ENCODE measurements at places on chromosomes 2 and 18.

- no peak overlapping the region for H3K4me3 ChIP-seq
- no peak overlapping the region for H3K27ac ChIP-seq
- no peaks in the 10 kb centered on the region for H3K36me3 ChIP-seq
- DNase-seq = no peak
- no peaks in the 10 kb centered on the region for H3K4me1 ChIP-seq
These were observed 844.9 kb downstream of the CPS1 start for GRCh38 chr2:211401328-211401727.

- no peaks in the 10 kb centered on the region for H3K4me1 ChIP-seq
- H3K4me3 ChIP-seq = no peak overlapping the region
- no peak for DNase-seq
- no peak overlapping the region for H3K27ac ChIP-seq
- no peaks in the 10 kb centered on the region for H3K36me3 ChIP-seq
These were observed 1.0 kb upstream of the GPR35 start for GRCh38 chr2:240624011-240624949.

GRCh38 chr18:28147674-28148171, 29.2 kb downstream of the CDH2 start:
- H3K27me3 ChIP-seq = no peaks in the 10 kb centered on the region
- H3K4me1 ChIP-seq = peaks cover 17% of the 10 kb centered on the region
- no peak overlapping the region for H3K4me3 ChIP-seq
- no peak overlapping the region for H3K27ac ChIP-seq

GRCh38 chr2:169977530-169977929, 150.3 kb downstream of the UBR3 start:
- no peak overlapping the region for H3K4me3 ChIP-seq
- no peaks in the 10 kb centered on the region for H3K27me3 ChIP-seq
- H3K27ac ChIP-seq = no peak overlapping the region
- H3K4me1 ChIP-seq = peaks cover 8% of the 10 kb centered on the region

- no peaks in the 10 kb centered on the region for H3K36me3 ChIP-seq
- no peak overlapping the region for H3K27ac ChIP-seq
- no peak for DNase-seq
- no peak overlapping the region for H3K4me3 ChIP-seq
- H3K27me3 ChIP-seq = no peaks in the 10 kb centered on the region
- peaks cover 4% of the 10 kb centered on the region for H3K4me1 ChIP-seq
These were observed 9.4 kb downstream of the ZNF24 start for GRCh38 chr18:35334821-35335220.

GRCh38 chr2:27795868-27796277, 24.4 kb downstream of the MRPL33 start:
- H3K27me3 ChIP-seq = no peaks in the 10 kb centered on the region
- peaks cover 8% of the 10 kb centered on the region for H3K4me1 ChIP-seq
- peak overlapping the region; percentile 81 for H3K27ac ChIP-seq
- no peak overlapping the region for H3K4me3 ChIP-seq
- no peaks in the 10 kb centered on the region for H3K36me3 ChIP-seq

DNA sequence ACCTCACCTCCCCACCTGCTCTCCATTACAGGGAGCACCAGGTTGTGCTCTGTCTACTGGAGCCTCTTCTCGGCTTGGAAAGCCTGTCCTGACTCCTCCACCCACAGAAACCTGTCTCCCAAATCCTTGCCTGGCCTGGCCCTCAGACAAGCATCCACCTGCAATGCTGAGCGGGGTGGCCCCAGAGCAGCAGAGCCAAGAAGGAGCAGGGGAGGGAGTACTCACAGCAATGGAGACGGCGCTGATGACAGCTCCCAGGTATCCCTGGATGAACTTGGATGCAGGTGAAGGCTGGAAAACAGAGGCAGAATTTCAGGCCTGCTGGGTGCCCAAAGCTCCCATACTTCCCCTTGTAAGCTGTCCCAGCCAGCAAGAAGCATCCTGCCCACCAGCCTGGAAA, 72.8 kb downstream of the SFXN5 start:
- no peaks in the 10 kb centered on the region for H3K27me3 ChIP-seq
- no peak overlapping the region for H3K4me3 ChIP-seq
- DNase-seq = no peak
- H3K4me1 ChIP-seq = no peaks in the 10 kb centered on the region
- H3K27ac ChIP-seq = no peak overlapping the region

DNA sequence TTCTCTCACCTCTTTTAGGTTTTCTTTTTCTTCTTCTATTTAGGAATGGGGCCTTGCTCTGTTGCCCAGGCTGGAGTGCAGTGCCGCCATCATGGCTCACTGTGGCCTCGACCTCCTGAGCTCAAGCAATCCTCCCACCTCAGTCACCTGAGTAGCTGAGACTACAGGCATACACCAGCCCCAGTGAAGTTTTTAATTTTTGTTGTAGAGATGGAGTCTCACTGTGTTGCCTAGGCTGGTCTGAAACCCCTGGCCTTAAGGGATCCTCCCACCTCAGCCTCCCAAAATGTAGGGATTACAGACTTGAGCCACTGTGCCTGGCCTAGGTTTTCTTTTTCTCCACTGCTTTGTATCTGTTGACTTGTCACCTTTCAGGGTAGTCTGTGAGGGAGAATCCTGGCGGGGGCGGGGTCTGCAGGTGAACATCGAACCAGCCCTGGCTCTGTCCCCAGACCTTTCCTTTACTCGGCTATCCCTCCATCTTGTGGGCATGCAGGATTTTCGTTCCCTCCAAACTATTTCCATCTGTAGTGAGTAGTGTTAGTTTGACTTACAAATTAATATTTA, 21.7 kb downstream of the NCK2 start:
- no peaks in the 10 kb centered on the region for H3K36me3 ChIP-seq
- no peaks in the 10 kb centered on the region for H3K27me3 ChIP-seq
- H3K4me1 ChIP-seq = peaks cover 31% of the 10 kb centered on the region
- no peak for DNase-seq
- H3K4me3 ChIP-seq = no peak overlapping the region
- no peak overlapping the region for H3K27ac ChIP-seq

- no peaks in the 10 kb centered on the region for H3K4me1 ChIP-seq
- H3K27ac ChIP-seq = no peak overlapping the region
- H3K36me3 ChIP-seq = no peaks in the 10 kb centered on the region
These were observed 148.6 kb downstream of the FAM210A start for GRCh38 chr18:13577781-13578180.

DNA sequence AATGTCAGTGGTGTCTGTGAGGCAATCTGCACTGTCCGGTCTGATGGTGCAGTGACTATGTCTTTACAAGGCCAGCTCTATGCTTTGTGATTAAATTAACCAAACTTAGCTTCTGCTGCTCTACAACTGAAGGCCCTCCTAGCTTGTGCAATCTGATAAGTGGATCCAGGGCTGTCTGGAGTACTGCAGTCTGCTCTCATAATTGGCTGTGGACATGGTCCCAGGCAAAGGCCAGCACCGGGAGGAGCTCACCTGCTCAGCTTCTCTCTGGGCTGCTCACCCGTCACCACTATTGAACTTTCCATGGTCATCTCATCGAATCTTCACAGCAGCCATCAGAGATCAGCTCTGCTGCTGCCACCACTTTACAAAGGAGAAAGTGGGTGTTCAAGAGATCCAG, 13.0 kb upstream of the APCDD1 start:
- DNase-seq = peak; percentile 8
- no peak overlapping the region for H3K4me3 ChIP-seq
- H3K4me1 ChIP-seq = no peaks in the 10 kb centered on the region
- no peak overlapping the region for H3K27ac ChIP-seq
- H3K27me3 ChIP-seq = no peaks in the 10 kb centered on the region

- no peaks in the 10 kb centered on the region for H3K4me1 ChIP-seq
- no peaks in the 10 kb centered on the region for H3K27me3 ChIP-seq
- no peak for DNase-seq
- no peak overlapping the region for H3K27ac ChIP-seq
These were observed 38.6 kb upstream of the GPC1 start for GRCh38 chr2:240396623-240397541.

DNA sequence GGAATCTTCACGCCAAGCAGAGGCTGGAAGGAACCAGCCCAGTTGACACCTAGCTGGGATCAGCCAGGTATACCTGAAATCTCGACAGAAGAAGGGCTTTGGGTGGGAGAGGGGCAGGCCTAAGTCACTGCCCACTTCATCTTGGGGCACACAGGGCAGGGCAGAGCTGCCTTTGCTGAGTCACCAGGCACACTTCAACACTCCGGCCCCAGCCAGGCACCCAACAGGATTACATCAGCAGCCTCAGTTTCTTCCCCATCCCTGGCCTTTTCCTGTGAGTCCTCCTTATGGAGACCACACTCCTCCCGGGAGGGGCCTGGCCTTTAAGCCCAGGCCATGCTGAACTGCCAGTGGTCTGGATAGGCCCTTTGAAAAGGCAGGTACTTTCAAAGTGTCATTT, 201.7 kb upstream of the HS6ST1 start:
- no peaks in the 10 kb centered on the region for H3K36me3 ChIP-seq
- no peaks in the 10 kb centered on the region for H3K4me1 ChIP-seq
- no peak overlapping the region for H3K4me3 ChIP-seq
- no peak overlapping the region for H3K27ac ChIP-seq
- H3K27me3 ChIP-seq = no peaks in the 10 kb centered on the region

DNA sequence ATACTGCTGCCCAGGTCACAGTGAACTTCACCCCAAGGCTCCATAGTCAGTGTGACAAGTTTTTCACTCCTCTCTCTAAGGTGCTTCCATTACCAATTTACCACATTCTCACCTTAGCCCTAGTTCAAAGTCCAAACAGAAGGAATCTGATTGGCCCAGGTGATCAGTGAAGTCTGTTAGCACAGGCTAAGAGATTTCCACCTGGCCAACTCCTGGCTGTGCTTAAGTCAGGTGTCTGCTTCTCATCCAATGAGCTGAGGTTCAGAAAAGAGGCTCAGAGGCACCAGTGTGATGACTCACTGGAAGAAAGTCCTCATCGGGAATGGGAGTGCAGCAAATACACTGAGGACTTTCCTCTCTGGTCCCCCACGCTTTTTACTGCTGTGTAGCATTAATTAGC, 164.4 kb upstream of the MGAT5 start:
- H3K27ac ChIP-seq = no peak overlapping the region
- no peak overlapping the region for H3K4me3 ChIP-seq
- DNase-seq = no peak
- no peaks in the 10 kb centered on the region for H3K4me1 ChIP-seq
- H3K36me3 ChIP-seq = no peaks in the 10 kb centered on the region
- H3K27me3 ChIP-seq = no peaks in the 10 kb centered on the region

GRCh38 chr2:37526323-37526722, 145.1 kb downstream of the CDC42EP3 start:
- H3K27me3 ChIP-seq = no peaks in the 10 kb centered on the region
- no peak for DNase-seq
- H3K27ac ChIP-seq = no peak overlapping the region
- H3K4me3 ChIP-seq = no peak overlapping the region
- no peaks in the 10 kb centered on the region for H3K36me3 ChIP-seq

DNA sequence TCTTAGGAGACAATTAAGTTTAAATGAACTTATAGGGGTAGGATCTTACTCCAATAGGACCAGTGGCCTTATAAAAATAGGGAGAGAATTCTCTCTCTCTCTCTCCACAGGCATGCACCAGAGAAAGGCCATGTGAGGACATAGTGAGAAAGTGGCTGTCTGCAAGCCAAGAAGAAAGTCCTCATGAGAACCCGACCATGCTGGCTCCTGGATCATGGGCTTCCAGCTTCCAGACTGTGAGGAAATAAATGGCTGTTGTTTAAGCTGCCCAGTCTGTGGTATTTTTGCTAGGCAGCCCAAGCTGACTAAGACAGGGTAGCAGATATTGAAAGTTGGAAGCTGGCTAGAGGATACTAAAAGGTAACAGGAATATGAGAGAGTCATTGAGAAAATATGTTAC, 454.0 kb downstream of the NBAS start:
- no peak overlapping the region for H3K4me3 ChIP-seq
- H3K27me3 ChIP-seq = no peaks in the 10 kb centered on the region
- no peak overlapping the region for H3K27ac ChIP-seq
- no peaks in the 10 kb centered on the region for H3K4me1 ChIP-seq

DNA sequence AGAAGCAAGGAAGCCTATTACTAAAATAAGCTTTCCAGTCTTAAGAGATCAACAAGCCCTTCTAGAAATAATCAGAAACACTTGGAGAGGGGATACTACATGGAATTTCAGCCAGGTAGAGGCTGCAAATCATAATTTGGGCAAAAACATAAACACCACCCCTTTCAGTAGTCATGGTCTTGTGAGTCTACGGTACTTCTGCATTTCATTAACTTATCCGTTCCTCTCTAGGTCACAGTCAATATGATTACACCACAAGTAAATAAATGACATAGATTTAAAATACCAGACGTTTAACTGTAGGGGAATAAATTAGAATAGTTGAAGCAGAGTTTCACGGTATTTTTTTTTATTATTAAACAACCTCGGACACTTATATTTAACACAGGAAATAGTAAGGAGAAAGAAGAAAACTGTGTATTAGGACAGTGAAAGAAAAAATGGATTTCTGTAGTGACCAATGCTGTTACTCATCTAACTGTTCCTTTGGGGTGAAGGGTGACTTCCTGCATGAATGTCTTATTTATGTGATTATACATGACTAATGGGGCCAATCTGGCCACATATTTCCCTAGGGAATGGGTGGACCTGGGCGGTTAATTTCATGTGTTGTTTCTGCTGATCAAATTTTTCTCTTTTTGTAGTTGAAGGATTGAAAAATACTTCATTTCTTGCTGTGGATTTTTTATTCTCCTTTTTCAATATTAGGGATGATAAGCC, 456.6 kb upstream of the UBE2E3 start:
- H3K27me3 ChIP-seq = no peaks in the 10 kb centered on the region
- H3K4me3 ChIP-seq = no peak overlapping the region
- no peaks in the 10 kb centered on the region for H3K4me1 ChIP-seq
- no peak overlapping the region for H3K27ac ChIP-seq
- no peak for DNase-seq
- H3K36me3 ChIP-seq = no peaks in the 10 kb centered on the region

DNA sequence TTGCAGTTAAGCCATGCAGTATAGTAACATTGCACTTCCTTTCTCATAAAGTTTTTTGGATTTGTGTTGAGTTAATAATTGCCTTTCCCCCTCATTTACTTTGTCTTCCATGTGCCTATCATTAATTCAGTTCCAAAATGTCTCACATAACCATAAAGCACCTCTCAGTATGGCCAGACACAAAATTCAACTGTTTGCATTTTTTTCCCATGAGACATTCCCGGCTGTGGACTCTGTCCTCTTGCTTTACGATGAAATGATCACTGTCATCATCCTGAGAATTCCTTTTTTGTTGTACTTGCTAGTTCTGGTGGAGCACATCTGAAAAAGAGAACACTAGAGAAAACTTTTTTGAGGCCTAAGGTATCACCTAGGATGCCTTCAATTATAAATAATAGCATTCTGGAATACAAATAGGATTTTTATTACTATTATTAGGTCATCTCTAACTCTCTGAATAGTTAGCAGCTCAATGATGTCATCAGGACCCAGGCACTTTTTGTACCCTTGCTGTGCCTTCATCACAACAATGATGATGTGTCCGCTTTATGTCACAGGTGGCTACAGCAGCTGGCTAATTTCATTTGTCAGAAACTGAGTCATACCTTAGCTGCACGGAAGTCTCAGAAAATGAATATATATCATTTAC, 8.5 kb upstream of the ATP8B1 start:
- DNase-seq = no peak
- H3K27me3 ChIP-seq = no peaks in the 10 kb centered on the region
- H3K27ac ChIP-seq = no peak overlapping the region

- H3K27me3 ChIP-seq = no peaks in the 10 kb centered on the region
- H3K4me1 ChIP-seq = no peaks in the 10 kb centered on the region
- DNase-seq = no peak
- H3K36me3 ChIP-seq = no peaks in the 10 kb centered on the region
- no peak overlapping the region for H3K27ac ChIP-seq
These were observed 257.7 kb downstream of the EN1 start for GRCh38 chr2:118589721-118590120.

All from adrenal gland (tissue), 19 donors.